Panc1 (cell line): ENCODE measurements at places on chromosomes 3 and 15.

DNA sequence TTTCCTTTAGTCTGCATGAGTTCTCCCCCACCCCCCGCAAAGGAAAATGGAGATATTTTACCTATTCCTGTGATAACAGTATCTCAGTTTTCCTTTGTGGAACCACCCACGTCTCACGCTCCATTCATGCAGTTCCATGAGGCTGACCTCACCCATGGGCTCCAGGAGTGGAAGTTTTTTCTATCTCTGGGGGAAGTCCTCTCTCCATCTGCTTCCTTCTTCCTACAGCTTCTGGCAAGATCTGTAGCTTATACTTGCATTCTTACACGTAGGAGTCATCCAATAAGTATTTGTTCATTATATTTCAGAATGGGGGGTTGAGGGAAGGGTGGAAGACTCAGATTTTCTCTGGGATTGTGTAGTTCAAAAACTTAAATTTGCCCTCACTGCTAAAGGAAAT lies 5.8 kb upstream of the GLCE start:
- no peak for DNase-seq

DNA sequence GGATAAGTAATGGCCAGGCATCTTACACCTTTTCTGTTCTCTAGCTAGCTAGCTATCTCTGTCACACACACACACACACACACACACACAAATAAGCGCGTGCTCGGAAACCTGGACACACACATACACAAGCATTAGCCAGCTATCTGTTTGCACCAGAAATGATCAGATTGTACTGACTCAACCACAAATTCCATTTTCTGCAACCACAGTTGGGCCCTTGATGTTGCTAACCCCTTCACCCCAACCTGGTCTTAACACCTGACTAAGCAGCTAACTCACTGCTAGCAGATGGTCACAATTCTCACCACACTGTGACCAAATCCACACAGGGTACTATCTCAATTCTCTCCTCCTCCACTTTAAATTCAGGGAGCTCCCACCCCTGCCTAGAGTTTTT lies 183.0 kb upstream of the THBS1 start:
- no peak for DNase-seq

GRCh38 chr15:36601497-36601932 lies 22.1 kb downstream of the CDIN1 start:
- DNase-seq: no peak

DNA sequence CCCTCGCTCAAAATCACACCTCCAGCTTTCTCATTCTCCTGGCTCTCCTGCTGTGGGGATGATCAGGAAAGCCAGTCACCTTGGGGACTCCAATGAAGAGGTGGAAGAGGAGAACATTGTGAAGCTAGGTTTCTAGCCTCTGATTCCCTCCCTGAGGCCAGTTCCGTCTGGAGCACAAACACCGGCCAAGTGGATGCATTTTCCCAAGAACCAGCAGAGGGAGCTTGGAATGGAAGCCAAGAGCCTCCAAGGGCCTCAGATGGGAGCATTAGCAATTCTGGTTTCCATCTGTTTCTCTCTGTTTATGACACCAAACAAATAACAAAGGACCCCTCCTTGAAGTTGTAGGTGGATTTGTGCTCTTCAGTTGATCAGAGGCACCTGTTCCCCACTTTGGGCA lies 40.6 kb upstream of the NMNAT3 start:
- no peak for DNase-seq

DNA sequence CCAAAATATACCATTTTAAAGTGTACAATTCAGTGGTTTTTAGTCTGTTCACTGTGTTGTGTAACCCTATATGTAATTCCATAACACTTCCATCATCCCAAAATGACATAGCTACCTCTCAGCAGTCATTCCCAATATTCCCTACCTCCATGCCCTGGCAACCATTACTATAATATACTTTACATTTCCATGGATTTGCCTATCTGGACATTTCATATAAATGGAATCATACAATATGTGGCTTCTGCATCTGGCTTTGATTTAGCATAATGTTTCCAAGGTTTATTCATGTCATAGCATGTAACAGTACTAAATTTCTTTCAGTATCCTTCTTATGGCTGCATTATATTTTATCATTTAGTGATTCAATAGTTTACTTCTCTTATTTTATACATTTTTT lies 25.3 kb downstream of the FAM98B start:
- no peak for DNase-seq

DNA sequence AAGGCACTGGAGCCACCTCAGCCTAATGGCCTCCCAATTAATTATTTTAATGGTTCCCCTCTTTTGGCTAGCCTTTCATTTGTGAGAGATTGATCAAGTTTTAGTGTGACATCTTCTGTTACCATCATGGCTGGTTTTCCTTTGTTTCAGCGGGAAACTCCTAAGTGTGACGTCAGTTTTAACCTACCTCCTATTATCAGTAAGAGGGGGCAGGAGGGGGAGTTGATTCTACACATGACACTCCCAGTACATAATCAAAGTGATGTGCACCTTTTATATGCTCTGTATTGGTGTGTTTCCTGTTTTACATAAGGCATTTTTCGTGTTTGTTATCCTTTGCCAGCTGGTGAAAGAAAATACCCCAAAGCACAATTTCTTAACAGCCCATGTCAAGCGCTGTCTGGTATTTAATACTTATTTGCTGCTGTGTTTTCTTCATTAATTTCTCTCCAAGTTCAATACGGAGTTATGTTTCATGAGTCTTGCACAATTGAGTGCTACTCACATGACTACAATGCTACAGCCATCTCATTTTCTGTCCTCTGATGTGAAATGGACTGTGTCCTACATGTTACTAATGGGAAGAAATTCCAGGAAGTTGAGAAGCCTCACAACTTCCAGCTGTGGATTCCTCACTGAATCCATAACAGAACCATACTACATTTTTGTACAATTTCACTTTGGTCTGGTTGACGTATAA lies 52.2 kb upstream of the POLR2M start:
- DNase-seq: no peak

DNA sequence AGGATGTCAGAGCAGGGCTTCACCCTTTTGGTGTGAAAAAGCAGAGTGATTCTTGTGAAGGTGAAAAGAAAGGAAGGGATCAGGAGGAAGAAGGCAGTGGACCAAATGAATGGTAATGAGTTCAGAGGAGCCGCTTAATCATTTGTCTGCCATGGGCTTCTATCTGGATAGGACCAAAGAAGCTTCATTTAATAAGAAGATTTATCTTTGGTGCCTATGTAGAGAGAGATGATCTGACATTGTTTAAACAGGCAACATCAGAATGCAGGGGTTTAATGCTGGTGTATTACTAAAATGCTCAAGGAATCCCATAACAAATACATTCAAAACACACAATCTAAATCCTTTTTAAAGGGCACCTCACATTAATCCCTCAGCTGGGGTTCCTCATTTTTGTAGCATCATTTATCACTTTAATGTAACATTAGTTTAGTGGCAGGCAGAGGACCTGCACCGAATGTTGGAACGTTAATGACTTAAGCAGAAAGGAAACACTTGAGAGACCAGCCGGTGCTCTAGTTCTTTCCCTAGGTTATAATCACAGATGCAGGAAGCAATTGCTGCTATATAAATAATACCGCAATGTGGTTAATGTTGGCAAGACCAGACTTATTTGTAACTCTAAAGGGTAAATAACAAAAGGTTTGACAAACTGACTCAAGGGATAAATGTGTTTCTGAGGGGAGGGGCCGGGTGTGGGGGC lies 27.9 kb upstream of the IL1RAP start:
- no peak for DNase-seq

DNA sequence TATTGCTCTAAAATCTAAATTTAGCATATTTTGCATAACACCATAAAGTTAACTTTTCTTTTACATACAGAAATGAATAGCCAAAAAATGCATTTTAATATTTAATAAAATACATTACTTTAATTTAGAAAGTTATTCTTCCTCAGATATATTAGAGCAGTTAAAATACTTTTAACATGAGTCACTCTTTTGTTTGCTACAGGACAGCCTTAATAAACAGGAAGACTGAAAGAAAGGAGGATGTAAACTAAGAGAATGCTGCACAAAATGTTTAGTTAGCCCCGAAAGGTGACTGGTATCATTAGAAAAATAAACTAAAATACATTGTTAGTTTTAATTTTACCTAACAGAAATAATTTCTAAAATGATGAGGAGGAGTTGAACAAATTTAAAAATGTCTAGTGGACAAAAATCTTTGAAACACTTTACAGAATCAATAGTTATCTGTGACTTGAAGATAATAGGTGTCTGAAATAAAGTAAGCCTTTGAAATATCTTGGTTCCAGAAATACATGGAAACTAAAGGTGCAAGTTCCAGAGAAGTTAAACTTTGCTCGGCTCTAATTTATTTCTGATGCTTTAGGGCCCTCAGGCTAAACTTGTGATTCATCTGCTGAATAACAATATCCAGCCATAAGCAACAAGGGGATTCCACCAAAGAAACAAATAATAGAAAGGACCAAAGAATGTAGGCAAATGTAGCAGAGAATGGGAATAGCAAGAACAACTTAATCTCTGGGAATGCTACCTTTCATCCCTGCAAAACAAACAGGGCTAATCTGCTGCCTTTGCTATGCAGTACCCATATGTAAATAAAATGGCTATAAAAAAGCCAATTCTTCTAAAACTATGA lies 138.3 kb upstream of the UBP1 start:
- no peak for DNase-seq

- no peak for DNase-seq
These were observed 20.7 kb downstream of the TATDN2 start for GRCh38 chr3:10268930-10269329.

GRCh38 chr15:81085213-81085612 lies 48.9 kb upstream of the CFAP161 start:
- no peak for DNase-seq

DNA sequence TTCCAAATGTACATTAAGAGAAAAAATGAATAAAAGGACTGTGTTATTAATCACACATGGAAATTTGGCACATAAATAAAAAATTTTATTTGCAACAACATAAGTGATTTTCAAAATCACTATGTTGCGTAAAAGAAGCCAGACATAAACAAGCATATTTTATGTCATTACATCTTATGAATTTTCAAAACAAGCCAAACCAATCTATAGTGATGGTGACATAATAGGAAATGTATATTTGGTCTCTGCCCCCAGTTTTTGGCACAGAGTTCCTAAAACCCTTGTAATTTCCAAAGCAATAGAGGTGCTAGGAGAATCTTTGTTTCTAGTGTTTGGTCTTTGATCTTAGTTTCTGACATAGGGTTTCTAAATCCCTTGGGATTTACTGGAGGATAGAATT lies 543.3 kb downstream of the ZBBX start:
- no peak for DNase-seq

GRCh38 chr15:31372635-31373091 lies 46.0 kb downstream of the KLF13 start:
- no peak for DNase-seq

DNA sequence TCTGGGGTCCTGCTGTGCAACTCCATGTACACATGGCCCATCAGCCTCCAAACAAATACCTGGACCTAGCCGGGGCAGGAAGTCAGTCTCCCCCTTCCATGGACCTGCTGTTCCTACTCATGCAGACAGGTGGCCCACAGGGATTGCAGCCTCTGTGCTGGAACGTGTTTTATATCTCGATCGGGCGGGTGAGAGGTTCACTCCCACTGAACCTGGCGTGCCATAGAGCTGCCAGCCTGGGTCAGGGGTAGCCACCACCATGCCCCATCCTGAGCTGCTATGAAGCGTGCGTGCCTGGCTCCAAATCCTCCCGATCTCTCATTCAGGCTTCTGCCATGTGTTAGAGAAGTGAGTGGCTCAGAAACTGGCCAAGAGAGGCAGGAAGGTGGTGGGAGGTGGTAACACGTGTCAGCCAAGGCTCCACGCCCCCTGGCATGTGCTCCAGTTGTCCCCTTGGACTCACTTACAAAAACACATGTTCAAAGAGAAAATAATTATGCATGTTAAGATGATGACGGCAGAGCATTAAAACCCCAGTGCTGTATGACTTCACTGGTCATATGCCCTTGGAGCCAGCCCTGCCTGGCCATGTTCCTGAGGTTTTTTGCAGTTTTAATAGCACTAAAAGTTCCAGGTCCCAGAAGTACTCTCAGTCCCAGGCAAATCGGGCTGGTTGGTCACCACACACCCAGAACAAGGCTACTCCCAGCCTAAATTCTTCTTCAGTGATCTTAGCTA lies 30.6 kb downstream of the CTSH start:
- DNase-seq: no peak

DNA sequence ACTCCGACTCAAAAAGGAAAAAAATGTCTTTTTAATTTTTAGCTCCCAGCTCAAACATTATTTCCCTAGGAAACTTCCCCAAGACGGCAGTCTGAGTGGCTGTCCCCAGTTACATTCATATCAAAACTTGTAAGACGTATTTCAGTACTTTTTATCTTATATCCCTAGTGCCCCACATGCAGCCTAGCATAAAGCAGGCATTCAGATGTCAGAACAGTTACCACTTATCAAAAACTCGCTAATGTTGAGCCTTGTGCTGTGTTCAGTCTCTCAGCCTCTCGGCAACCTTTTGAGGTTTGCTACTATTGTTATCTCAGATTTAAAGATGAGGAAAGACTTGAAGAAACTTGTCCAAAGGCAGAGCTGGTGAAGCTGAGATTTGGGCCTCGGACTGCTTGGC lies 6.6 kb upstream of the SELENOS start:
- no peak for DNase-seq

DNA sequence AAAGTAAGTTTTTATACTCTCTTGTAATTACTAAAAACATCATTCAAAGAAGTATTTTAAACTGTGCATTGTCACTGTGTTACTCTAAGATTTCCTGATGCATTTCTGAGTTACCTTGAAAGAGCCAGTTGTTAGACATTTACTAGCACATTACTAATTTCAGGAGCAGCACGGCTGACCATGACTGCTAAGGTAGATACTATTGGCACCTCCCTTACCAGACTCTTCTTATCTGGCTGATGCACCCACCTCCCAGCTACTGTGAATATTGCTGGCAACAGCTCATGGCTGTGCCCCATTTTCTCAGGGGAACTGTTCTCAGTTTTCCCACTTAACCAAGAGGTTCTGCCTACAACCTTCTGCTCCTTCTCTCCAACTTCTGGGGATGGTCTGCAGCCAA lies 29.4 kb downstream of the COL6A5 start:
- DNase-seq: no peak

DNA sequence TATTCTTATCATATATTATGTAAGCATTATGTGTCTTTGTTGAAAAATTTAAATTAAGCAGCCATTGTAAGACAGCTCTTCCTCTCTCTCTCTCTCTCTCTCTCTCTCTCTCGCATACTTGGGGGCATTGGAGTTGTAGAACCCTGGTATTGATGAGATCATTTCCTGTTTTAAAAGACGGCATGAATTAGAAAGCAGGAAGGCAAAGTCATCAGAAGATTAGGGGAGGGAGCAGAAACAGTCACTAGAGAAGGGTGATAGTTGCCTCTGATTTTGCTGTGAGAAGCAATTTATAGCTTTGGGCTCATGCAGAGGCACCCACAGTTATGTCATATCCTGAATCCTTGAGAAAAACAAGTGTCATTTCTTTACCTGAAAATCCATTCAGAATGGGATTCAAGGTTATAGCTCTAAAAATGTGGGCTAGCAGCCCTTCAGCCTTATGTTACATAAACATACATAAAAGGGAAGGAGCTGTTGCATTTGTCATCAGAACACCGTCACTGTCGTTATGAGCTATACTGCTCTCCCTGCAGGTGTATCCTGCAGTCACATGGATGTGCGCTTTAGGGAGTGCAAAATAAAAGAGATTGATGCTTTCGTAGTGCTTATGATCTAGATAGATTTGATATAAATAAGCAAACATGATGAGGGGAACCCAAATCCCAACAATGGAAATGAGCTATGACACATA lies 213.8 kb downstream of the NR1D2 start:
- no peak for DNase-seq
